ENCODE measurements at places on chromosomes 2 and 18.
A peak's percentile ranks its signal among the peaks of the same experiment; 100 is the strongest.

- no peaks in the 10 kb centered on the region for H3K36me3 ChIP-seq
- no peak overlapping the region for H3K4me3 ChIP-seq
- H3K27ac ChIP-seq: no peak overlapping the region
- no peaks in the 10 kb centered on the region for H3K4me1 ChIP-seq
- H3K27me3 ChIP-seq: no peaks in the 10 kb centered on the region
Observed at GRCh38 chr18:29871246-29871645, 1171.3 kb downstream of the DSC3 start.

DNA sequence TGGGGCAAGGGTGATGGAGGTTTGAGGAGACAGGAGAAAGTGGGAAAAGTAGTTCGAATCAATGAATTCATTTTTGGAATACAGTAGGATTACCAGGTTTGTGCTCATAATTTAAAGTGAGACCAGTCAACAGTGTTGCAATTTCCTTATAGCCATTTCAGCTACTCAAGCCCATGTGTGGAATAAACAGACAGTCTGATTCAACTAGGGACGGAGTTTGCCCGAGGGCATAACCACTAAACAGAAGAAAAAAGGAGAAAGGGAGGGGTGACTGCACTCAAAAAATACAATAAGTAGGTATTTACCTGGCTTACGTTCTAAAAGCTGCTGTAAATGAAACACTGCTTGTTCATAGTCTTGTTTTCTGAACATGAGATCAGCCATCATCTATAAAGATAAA is 55.2 kb downstream of the TTC21B start:
- no peak overlapping the region for H3K27ac ChIP-seq
- no peak overlapping the region for H3K4me3 ChIP-seq
- DNase-seq: no peak
- H3K36me3 ChIP-seq: peaks cover 18% of the 10 kb centered on the region

GRCh38 chr2:197673606-197674005 is 1.8 kb downstream of the RFTN2 start:
- H3K27me3 ChIP-seq: no peaks in the 10 kb centered on the region
- H3K36me3 ChIP-seq: no peaks in the 10 kb centered on the region
- no peak overlapping the region for H3K27ac ChIP-seq
- DNase-seq: no peak
- H3K4me1 ChIP-seq: peaks cover 22% of the 10 kb centered on the region
- peak overlapping the region; percentile 84 for H3K4me3 ChIP-seq

DNA sequence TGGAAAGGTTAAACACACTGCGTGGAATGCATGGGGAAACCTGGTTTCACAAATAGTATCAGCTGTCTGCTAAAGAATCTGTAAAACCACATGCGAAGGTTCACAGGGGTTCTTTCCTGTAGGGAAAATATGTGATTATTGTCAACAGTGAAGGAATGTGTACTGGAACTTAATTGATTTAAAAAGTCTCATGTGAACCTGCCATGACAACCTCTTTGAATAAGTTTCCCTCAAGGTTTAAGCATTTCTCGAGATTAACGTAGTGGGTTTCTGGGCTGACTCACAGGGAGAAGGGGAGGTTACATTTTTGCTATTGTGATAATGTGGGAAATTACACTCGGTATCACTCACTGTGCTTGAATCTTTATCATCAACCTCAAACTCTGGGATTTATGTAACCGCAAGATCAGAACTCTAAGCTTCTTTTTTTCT is 28.2 kb upstream of the IL1R1 start:
- DNase-seq: no peak
- no peak overlapping the region for H3K4me3 ChIP-seq
- no peaks in the 10 kb centered on the region for H3K27me3 ChIP-seq
- H3K4me1 ChIP-seq: peaks cover 15% of the 10 kb centered on the region

DNA sequence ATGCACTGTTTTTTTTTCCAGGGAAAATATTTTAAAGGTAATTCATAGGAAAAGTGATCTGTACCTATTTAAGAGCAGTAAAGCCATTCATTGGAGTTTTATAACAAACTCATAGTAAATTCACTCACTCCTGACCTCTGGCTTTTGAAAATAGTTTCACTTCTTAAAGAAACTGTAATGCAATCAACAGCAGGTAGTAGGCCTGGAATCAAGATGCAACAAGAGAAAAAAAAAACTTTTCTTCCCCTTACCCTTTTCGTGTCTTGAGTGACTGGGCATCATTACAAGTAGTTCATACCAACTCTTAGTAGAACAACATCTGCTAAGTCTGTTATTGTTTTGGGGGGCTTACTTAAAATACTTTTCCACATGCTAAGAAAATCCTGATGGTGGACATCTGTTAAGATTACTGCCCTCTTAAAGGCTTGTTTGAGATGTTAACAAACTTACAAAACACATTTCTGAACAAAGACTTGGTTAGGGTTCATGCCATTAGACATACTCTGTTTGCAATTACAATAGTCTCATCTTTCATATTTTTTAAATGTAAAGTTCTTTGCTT is 164.1 kb upstream of the FOSL2 start:
- no peak for DNase-seq
- no peak overlapping the region for H3K27ac ChIP-seq
- H3K36me3 ChIP-seq: no peaks in the 10 kb centered on the region
- no peaks in the 10 kb centered on the region for H3K27me3 ChIP-seq

- peaks cover 15% of the 10 kb centered on the region for H3K4me1 ChIP-seq
- H3K4me3 ChIP-seq: no peak overlapping the region
- no peak for DNase-seq
- no peak overlapping the region for H3K27ac ChIP-seq
- H3K36me3 ChIP-seq: no peaks in the 10 kb centered on the region
Observed at GRCh38 chr2:36348721-36349120, 6.9 kb upstream of the CRIM1 start.

GRCh38 chr2:53770264-53770663 is 2.7 kb downstream of the CHAC2 start:
- H3K36me3 ChIP-seq: no peaks in the 10 kb centered on the region
- no peak overlapping the region for H3K4me3 ChIP-seq
- H3K27me3 ChIP-seq: no peaks in the 10 kb centered on the region

- peaks cover 10% of the 10 kb centered on the region for H3K4me1 ChIP-seq
- H3K27ac ChIP-seq: peak overlapping the region; percentile 73
- no peaks in the 10 kb centered on the region for H3K27me3 ChIP-seq
- no peaks in the 10 kb centered on the region for H3K36me3 ChIP-seq
- peak; percentile 37 for DNase-seq
Observed at GRCh38 chr2:240921311-240921994, 15.3 kb downstream of the CROCC2 start.

GRCh38 chr2:19363474-19363778 is 5.0 kb upstream of the OSR1 start:
- no peaks in the 10 kb centered on the region for H3K36me3 ChIP-seq
- peak overlapping the region; percentile 86 for H3K4me3 ChIP-seq
- no peaks in the 10 kb centered on the region for H3K27me3 ChIP-seq
- peaks cover 6% of the 10 kb centered on the region for H3K4me1 ChIP-seq
- peak overlapping the region; percentile 89 for H3K27ac ChIP-seq

- DNase-seq: no peak
- no peak overlapping the region for H3K4me3 ChIP-seq
- no peaks in the 10 kb centered on the region for H3K4me1 ChIP-seq
- no peaks in the 10 kb centered on the region for H3K27me3 ChIP-seq
- no peak overlapping the region for H3K27ac ChIP-seq
Observed at GRCh38 chr2:190804182-190804795, 76.3 kb upstream of the GLS start.

- H3K4me3 ChIP-seq: peak overlapping the region; percentile 59
- H3K36me3 ChIP-seq: no peaks in the 10 kb centered on the region
- H3K27ac ChIP-seq: no peak overlapping the region
- no peak for DNase-seq
Observed at GRCh38 chr2:176067589-176068418, 16.0 kb downstream of the EVX2 start.

- no peaks in the 10 kb centered on the region for H3K4me1 ChIP-seq
- no peaks in the 10 kb centered on the region for H3K36me3 ChIP-seq
- DNase-seq: no peak
- H3K27ac ChIP-seq: no peak overlapping the region
Observed at GRCh38 chr18:22783662-22784076, 149.5 kb upstream of the RBBP8 start.

GRCh38 chr2:200968162-200968561 is 4.7 kb upstream of the ORC2 start:
- no peak for DNase-seq
- H3K36me3 ChIP-seq: peaks cover 3% of the 10 kb centered on the region
- no peak overlapping the region for H3K27ac ChIP-seq

DNA sequence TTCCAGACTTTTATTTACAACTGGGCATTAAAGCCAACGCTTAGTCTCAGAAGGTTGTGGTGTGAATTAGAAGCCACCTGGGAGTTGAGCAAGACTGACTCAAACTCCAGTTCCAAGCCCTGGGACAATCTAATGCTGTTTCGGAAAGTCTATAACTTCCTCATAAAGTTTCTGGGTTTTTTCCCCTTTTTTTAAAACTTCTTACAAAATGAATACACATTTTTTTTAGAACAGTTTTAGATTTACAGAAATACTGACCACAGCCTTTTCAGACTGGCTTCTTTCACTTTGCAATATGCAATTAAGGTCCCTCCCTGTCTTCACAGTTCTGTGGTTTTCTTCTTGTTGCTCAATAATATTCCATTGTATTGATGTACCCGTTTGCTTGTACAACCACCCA is 115.9 kb upstream of the TWIST2 start:
- peak overlapping the region; percentile 2 for H3K27ac ChIP-seq
- no peaks in the 10 kb centered on the region for H3K36me3 ChIP-seq
- peaks cover 32% of the 10 kb centered on the region for H3K4me1 ChIP-seq

DNA sequence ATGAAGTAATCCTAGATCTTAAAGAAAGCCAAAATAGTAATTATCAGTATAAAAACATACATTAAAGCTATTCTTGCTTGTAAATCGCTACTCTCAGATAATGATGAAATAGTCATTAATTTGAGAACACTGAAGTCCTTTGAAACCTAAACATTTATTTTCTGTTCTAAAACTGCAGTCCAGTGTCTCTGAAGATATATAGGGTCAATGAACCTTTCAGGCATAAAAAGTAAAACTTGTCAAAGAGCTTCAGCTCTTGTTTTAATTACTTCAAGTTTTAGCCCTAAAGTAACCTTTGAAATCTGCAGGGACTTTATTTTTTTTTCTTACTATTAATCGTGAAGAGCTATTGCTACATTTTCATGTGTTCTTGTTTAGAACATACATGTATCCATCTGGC is 116.3 kb downstream of the KYNU start:
- no peak for DNase-seq
- H3K27me3 ChIP-seq: no peaks in the 10 kb centered on the region
- H3K36me3 ChIP-seq: no peaks in the 10 kb centered on the region
- no peaks in the 10 kb centered on the region for H3K4me1 ChIP-seq
- H3K4me3 ChIP-seq: no peak overlapping the region

DNA sequence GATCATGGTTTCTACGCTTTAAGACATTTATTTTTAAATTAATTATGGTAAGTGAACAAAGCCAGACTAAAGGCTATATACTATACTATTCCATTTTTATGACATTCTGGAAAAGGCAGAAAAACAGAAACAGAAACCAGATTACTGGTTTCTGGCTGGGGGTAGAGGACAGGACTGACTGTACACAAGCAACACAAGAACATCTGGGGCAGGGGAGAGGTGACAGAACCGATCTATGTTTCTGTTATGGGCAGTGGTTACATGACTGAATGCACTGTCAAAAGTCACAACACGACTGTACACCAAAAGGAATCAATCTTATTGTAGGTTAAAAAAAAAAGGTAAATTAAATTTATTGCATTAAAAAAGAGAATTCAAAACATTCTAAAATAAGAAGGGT is 64.7 kb downstream of the PTPN2 start:
- H3K4me1 ChIP-seq: peaks cover 14% of the 10 kb centered on the region
- peaks cover 9% of the 10 kb centered on the region for H3K36me3 ChIP-seq
- H3K27ac ChIP-seq: no peak overlapping the region
- no peak for DNase-seq

- H3K27ac ChIP-seq: peak overlapping the region; percentile 55
- H3K4me1 ChIP-seq: peaks cover 15% of the 10 kb centered on the region
- no peak for DNase-seq
- no peaks in the 10 kb centered on the region for H3K27me3 ChIP-seq
Observed at GRCh38 chr2:178298785-178299212, 104.5 kb downstream of the OSBPL6 start.

DNA sequence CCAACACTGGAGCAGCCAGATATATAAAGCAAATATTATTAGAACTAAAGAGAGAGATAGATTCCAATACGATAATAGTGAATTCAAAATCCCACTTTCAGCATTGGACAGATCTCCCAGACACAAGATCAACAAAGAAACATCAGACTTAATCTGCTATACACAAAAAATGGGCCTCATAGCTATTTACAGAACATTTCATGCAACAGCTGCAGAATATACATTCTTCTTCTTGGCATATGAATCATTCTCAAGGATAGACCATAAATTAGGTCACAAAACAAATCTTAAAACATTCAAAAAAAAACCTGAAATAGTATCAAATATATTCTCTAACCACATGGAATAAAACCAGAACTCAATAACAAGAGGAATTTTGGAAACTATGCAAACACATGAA is 23.8 kb upstream of the BAZ2B start:
- no peak for DNase-seq
- H3K4me3 ChIP-seq: no peak overlapping the region
- H3K27me3 ChIP-seq: no peaks in the 10 kb centered on the region
- no peaks in the 10 kb centered on the region for H3K36me3 ChIP-seq
- no peaks in the 10 kb centered on the region for H3K4me1 ChIP-seq
